Activated CD8-positive, alpha-beta T cell treated with anti-CD3 and anti-CD28 coated beads, Interleukin-2, amount 10 ng/mL, durations not matched to agents 7 days and 5 days (primary cell): ENCODE measurements at places on chromosomes 12 and 14.

DNA sequence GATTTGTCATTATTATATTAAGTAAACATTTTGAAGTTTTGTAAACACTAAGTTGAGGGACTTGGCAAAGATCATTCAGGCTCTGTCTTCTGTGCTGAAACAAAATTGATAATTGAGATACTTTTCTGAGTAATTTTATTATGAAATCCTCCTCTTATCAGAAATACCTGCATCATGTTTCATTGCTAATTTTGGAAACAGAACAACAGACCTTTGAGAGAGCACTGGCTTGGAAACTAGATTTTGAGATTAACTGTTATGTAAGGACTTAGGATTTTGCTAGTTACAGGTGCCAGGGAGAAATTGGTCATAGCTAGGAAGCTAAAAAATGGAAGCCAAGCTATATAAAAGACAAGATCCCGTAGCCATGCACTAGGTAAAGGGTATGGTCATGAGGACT is 201.7 kb upstream of the DCN start:
- DNase-seq, result no peak

DNA sequence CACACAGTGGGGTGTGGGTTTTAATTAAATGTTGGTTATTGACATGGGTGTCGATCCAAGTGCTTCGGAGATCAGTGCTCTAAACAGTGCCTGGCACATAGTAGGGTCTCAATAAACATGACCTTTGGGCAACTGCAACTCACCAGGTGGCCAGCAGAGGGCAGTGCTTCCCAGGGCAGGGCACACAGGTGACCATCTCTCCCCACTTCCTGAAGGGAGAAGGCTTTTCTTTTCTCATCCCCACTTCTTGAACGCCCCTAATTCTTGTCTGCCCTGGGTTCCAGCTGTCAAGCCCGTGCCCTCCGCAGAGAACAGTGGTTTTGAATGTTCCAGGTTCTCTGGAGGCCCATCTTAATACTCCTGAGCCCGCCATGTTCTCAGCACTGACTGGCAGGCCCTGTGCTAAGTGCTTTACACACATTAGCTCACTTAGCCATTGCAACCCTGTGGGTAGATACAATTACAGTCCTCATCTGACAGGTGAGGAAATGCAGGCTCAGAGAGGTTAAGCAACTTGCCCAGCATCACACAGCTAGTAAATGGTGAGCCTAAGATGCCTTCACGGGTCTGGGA is 16.3 kb downstream of the RAPGEF3 start:
- DNase-seq, result peak; percentile 82

- no peak for DNase-seq
These were observed 9.6 kb downstream of the CLEC1A start for GRCh38 chr12:10088955-10089900.

GRCh38 chr12:26519462-26519861 is 313.5 kb downstream of the ITPR2 start:
- DNase-seq, result no peak

GRCh38 chr14:60644666-60645065 is 4.6 kb downstream of the SIX1 start:
- no peak for DNase-seq
